ENCODE measurements at places on chromosomes 16 and 17. TPM values are rescaled to one million over a fixed set of nuclear protein-coding genes. Genes with fewer than 3 reads are reported as not detected.

DNA sequence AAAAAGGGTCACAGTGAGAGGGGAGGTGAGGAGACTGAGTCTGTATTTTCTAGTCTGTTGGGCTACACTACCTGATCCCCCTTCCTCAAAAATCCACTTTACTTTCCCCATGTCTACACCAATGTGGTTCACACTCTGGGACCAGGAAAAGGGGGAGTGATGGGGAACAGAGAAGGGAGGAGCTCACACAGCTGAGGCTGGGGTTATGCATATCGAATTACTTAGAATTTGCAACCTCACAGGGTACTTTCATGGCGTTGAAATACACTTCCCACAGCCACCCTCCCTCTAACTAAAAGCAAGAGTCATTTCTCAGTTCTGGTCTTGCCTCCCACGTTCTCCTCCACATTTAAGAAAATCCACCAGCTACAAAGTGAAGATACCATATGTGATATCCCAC, 14.1 kb downstream of the MAPT start:
- H3K27ac ChIP-seq, result no peak overlapping the region
- H3K4me3 ChIP-seq, result no peak overlapping the region
- peaks cover 4% of the 10 kb centered on the region for H3K36me3 ChIP-seq

DNA sequence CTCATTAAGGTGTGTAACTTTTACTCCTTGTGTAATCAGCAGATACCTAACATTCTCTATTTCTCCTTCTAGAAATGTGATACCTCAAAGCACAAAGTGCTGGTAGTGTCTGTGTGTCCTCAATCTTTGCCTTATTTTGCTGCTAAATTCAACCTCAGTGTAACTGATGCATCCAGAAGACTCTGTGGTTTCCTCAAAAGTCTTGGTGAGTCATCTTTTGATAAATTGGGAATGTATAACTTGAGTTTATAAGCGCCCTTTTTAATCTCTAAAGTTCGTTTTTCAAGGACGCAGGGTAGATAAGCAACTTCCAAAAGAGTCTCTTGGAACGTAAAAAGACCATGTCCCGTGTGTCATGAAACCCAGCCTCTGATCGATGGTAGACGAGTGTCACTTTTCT, 10.2 kb downstream of the NARF start:
- no peaks in the 10 kb centered on the region for H3K27me3 ChIP-seq
- peaks cover 15% of the 10 kb centered on the region for H3K36me3 ChIP-seq
- no peak overlapping the region for H3K4me3 ChIP-seq

GRCh38 chr17:55259684-55260111, 5.1 kb upstream of the HLF start:
- peaks cover 11% of the 10 kb centered on the region for H3K4me1 ChIP-seq
- peaks cover 61% of the 10 kb centered on the region for H3K27me3 ChIP-seq
- DNase-seq, result no peak
- H3K4me3 ChIP-seq, result no peak overlapping the region

GRCh38 chr17:83175119-83175821, 95.9 kb downstream of the METRNL start:
- H3K4me1 ChIP-seq, result peaks cover 11% of the 10 kb centered on the region
- no peak for DNase-seq
- H3K27me3 ChIP-seq, result no peaks in the 10 kb centered on the region
- H3K4me3 ChIP-seq, result no peak overlapping the region
- no peak overlapping the region for H3K27ac ChIP-seq

DNA sequence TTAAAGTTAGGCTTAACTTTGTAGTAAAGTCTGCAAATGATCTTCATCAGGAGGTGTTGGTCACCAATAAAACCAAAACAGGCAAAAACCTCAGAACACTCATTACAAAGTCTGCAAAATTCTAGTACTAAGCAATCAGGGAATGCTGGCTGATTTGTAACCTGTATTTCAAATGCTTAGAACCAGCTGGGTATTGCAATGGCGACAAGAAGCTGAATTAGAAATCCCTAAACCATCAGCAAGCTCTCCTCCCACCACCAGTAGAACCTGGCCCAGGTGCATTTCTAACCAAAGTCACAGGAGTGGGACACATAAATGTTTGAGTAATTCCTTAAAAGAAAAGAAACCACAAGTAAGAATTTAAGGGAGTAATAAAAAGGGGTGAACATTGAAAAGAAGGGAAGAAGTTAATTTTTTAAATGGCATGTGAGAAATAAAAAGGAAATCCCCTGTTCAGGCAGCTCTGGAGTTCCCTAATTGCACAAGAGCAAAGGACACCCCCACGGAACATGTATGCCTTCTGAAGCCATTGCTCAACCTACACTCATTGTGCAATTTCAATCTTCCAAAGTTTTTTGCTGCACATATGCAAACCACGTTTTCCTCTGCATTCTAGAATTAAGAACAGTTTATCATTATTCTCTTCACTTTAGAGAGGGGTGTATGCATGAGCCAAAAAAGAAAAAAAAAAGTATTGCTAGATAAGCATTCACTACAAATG, 102.9 kb downstream of the HIC1 start:
- H3K4me3 ChIP-seq, result no peak overlapping the region
- H3K4me1 ChIP-seq, result no peaks in the 10 kb centered on the region
- peaks cover 13% of the 10 kb centered on the region for H3K36me3 ChIP-seq
- no peaks in the 10 kb centered on the region for H3K27me3 ChIP-seq
- peak overlapping the region; percentile 25 for H3K27ac ChIP-seq

ZNF597 gene
- 2.2 TPM for total RNA-seq

DNA sequence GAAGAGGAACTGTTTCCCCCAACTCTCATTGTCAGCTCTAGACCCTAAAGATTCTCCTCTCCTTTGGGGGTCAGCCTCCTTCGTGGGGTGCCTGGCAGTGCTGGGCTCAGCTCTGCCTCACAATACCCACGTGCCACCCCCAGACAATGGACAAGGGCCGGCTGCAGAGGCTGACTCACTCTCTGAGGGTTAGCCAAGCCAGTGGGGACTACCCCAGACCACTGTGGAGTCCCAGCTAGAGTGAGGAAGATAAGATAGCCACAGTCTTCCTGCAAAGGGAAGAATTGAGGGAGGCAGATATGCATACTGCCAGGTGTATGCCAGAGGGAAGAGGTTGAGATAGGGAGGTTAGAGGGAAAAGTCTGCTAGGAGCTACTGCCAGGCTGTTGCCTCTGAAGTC, 13.5 kb upstream of the MTMR4 start:
- peaks cover 28% of the 10 kb centered on the region for H3K27me3 ChIP-seq
- H3K4me1 ChIP-seq, result peaks cover 25% of the 10 kb centered on the region
- no peak overlapping the region for H3K4me3 ChIP-seq
- no peak for DNase-seq
- no peaks in the 10 kb centered on the region for H3K36me3 ChIP-seq

ITGAD gene
- total RNA-seq, result not detected

DNA sequence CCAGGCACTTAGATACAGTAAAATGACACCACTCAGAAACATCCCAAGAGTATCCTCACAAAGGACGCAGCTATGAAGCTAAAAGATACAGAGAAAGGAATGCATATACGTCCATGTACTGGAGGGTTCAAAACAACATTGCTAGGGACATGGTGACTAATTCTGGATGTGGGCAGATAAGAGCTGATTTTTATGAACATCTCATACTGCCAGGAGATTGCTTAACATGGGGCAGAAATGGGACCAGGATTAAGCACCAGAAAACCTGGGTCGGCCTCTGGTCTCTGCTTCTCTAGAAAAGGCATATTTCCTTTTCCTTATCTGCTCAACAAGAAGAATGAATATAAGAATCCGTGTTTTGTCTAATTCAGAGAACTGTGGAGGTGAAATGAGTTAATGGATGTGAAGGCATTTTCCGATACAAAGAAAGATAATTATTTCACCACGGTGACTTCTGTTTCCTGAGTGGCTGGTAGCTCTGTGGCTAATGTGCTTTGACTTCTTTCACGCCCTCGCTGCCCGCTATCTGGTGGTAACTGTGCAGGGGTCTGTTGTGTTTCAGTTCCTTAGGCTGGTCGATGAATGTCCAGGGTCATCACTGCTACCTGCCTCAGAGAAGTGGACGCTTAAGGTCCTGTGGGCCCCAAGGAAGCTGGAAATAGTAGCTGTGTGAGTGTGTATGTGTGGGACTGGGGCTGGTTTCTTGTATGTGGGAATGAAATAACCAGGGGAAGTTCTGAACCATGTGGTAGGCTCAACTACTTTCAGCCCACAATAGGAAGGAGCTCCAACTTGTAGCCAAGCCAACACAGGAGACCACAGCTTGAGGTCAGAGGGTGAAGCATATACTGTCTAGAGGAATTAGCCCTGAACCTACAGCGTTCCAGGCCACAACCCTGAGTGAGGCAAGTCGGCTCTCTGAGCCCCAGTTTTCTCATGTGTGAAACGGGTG, 15.8 kb upstream of the CCL5 start:
- no peaks in the 10 kb centered on the region for H3K36me3 ChIP-seq
- no peaks in the 10 kb centered on the region for H3K27me3 ChIP-seq
- H3K4me1 ChIP-seq, result no peaks in the 10 kb centered on the region
- H3K4me3 ChIP-seq, result no peak overlapping the region
- peak overlapping the region; percentile 58 for H3K27ac ChIP-seq

DNA sequence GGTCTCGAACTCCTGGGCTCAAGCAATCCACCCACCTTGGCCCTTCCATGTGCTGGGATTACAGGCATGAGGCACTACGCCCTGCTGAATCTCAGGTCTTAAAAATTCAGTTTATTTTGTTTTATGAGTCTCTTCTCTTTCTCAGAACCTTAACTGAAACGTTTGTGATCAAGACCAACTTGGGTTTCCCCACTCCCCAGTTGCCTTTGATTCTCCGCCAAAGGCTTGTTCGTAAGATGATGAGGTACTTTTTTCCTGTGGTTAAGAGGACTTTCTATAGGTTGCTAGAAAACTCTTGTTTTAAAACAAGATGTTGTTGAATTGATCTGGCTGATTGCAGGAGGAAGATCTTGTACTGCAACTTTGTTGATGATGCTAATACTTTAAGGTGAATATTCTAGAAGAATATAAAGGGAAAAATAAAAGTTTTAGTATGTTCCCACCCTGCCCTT, 11.7 kb downstream of the ABCC1 start:
- peaks cover 20% of the 10 kb centered on the region for H3K36me3 ChIP-seq
- peaks cover 9% of the 10 kb centered on the region for H3K4me1 ChIP-seq
- H3K27me3 ChIP-seq, result no peaks in the 10 kb centered on the region
- DNase-seq, result no peak

CCDC144A gene
- 1.6 TPM for total RNA-seq

DNA sequence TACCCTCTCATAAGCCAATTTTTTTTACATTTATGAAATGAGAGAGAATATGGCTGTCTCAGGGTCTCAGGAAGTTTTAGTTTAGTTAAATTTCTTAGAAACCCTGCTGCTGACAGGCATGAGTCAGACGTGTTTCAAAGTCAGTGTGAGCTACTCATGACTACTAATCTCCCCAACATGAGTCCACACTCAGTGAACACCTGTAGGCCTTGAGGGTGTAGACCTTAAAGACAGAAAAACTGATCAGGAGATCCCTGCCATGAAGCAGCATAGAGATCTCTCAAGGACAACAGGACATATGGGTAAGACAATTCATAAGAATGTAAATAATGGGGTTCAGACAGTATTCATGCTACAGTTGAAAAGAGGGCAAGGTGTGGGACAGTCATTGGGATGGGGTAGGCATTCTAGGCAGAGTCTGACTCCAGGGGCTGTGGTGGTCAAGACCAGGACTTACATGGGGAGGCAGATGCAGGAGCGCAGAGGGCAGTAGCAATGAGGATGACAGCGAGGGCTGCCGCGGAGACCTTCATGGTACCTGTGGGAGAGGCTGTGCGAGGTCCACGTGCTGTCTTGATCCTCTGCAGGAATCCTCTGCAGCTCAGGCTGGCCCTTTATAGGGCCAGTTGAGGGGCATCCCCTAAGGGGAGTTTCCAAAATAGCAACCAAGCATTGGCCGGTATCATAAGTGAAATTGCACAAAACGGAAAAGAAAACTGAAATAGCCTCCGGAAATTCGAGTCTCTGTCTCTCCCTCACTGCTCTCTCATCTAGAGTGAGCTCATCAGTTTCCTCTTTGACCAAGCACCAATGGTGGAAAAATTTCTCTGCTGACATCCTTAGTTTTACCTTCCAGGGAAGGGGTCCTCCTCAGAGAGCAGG, at the start of gene CCL5:
TSS of gene CCL5 (minus strand) at position 588 of the 882 bp plus-strand sequence.
- H3K36me3 ChIP-seq, result no peaks in the 10 kb centered on the region
- H3K4me1 ChIP-seq, result peaks cover 9% of the 10 kb centered on the region
- H3K27ac ChIP-seq, result no peak within 1 kb of the TSS

DNA sequence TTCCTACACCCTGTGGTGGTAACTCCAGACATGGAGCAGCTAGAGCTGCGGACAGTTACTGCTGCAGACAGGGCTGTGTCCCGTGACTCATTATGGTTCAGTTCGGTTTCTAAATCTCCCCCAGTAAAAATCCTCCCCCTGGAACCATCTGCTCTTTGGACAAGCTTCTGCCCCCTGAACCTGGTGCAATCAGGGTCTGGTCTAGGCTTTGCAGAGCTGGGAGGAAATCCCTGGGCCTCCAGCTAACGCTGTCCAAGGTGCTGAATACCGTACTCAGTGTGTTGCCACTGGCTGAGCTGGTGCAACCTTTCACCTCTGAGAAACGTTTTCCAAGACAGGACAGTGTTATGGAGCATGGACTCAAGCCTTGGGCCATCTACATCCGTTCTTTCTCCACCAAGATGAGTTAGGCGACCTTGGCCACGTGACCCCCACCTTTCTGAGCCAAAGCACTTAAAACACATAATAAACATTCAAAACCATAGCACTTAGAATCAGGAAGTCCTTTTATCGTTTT, 142.0 kb downstream of the CPPED1 start:
- DNase-seq, result peak; percentile 70
- peaks cover 10% of the 10 kb centered on the region for H3K36me3 ChIP-seq
- no peaks in the 10 kb centered on the region for H3K27me3 ChIP-seq
- H3K27ac ChIP-seq, result no peak overlapping the region
- no peaks in the 10 kb centered on the region for H3K4me1 ChIP-seq

SLFN5 gene
- total RNA-seq, result 8.7 TPM

DNA sequence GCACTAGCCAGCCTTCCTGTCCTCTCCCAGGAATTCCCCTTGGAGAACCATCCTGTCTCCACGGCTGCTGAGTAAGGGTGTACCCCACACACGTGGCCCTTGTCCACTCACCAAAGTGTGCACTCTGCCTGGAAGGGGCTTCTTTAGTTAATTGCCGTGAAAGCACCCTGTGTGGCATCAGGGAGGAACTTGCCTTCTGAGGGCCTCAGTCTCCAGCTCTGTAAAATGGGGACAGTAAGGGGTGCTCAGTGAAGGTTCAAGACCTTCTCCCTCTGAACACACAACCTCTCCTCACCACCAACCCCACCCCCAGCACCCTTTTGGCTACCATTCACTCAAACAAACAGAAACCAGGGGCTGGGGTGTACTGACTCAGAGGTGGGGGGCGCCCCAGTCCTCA, 59.1 kb upstream of the LHX1 start:
- peaks cover 12% of the 10 kb centered on the region for H3K27me3 ChIP-seq
- no peak overlapping the region for H3K27ac ChIP-seq
- no peak overlapping the region for H3K4me3 ChIP-seq
- no peak for DNase-seq
- peaks cover 9% of the 10 kb centered on the region for H3K4me1 ChIP-seq

- peaks cover 18% of the 10 kb centered on the region for H3K4me1 ChIP-seq
- H3K27ac ChIP-seq, result no peak overlapping the region
- H3K36me3 ChIP-seq, result no peaks in the 10 kb centered on the region
Observed at GRCh38 chr17:79745641-79746105, 14.9 kb downstream of the ENPP7 start.

Measured in neural crest cell (in vitro differentiated cells).